Kidney epithelial cell (primary cell): ENCODE measurements at places on chromosomes 7 and 10. TPM values are rescaled to one million over a fixed set of nuclear protein-coding genes. Genes with fewer than 3 reads are reported as not detected.

DNA sequence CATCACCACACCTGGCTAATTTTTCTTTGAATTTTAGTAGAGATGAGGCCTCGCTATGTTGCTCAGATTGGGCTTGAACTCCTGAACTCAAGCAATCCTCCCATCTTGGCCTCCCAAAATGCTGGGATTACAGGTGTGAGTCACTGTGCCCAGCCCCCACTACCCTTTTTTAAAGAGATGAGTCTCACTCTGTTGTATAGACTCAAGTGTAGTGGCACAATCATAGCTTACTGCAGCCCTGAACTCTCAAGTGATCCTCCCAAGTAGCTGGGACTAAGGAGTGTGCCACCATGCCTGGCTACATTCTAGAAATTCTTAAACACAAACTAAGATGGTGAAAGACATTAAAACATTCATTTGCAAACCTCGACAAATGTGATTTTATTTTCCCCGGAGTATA, 12.6 kb downstream of the SYPL1 start:
- no peak for DNase-seq

- DNase-seq = no peak
Observed at GRCh38 chr10:7832060-7832459, 13.8 kb downstream of the TAF3 start.

GRCh38 chr10:101291331-101292193, 62.3 kb upstream of the LBX1 start:
- no peak for DNase-seq

DNA sequence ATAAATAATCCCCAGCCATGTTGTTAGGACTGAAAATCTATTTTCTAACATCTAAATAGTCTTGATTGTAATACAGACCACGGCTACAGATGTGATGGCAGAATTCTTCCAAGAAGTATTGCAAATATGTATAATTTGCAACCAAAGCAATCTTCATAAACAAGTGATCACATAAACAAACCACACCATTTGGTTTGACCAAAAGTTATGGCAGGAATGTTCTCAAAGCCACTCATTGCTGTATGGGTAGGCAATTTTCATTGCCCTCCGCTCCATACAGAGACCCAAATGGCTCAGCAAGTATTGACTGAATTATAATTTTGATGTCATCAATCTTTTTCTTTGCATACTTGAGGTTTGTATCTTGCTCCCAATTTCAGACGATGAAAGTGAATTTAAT, 19.0 kb upstream of the RHOBTB1 start:
- DNase-seq = no peak

DNA sequence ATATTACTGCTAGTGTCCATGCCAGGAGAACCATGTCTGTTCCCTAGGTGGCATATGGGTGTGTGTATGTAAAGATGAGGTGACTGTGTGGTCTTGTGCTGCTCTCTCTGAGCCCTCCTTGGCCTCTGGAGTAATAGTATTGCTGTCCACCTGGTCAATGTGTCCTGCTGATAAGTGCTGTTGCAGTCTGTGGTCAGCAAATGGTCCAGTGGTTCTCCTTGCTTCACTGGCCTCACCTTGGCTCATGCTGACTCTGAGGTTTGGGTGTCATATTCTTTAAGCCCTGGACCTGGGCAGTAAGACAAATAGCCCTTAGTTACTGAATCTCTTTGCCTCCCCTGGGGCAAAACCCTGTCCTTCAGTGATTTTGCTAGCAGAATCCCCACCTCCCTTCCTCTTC, 56.8 kb downstream of the TPST1 start:
- DNase-seq = peak; percentile 65

GRCh38 chr7:30616318-30616717, 21.6 kb downstream of the GARS1 start:
- no peak for DNase-seq

The CCL24 gene
- total RNA-seq = not detected in 2 replicates
